Fibroblast of the conjunctiva (primary cell): ENCODE measurements at places on chromosomes 12 and 14.
A peak's percentile ranks its signal among the peaks of the same experiment; 100 is the strongest.

GRCh38 chr12:5856692-5857091 lies 88.4 kb downstream of the ANO2 start:
- DNase-seq = no peak

DNA sequence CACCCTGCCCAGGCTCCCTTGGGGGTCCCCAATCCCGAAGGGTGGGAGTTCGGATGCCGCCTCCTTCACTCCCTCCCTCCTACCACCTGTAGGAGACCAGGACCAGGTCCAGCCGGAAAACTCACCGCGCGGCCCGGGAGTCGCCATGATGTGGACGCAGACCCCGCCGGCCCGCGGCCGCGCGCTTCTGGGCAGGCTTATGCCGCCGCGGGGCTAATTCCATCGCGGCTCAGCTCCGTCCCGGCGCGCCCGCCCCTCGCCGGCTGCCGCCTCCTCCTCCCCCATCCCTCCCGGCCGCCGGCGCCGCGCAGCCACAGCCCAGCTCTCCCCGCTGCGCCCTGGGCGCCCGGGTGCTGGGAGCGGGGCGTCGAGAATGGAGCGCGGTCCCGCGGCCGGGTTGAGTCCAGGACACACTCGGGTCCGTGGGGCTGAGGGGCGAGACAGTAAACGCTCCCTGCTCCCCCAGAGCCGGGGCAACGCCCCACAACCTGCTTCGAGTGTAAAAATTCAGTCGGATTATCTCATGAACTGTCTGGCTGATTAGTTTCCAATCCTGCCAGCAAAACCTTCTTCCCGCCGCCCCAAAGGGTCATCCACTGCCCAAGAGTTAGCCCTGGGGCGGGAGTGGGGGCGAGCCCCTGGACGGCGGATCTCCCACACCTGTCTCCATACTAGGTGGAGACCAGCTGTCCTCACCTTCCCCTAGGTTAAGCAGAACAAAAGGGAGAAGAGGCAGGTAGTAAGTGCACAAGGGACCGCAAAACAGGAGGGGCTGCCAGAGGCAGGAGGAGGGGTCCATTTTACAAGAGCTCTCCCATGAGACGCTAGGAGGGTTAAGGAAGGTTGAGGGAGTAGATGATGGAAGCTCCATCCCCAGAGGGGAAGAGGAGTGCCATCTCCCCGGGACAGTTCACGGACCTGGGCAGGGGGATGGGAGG lies at the start of gene ANO2:
TSS of gene ANO2 (minus strand) at position 189 of the 938 bp plus-strand sequence. CDS start at position 147, 42 bp downstream.
- DNase-seq = no peak

GRCh38 chr12:88327276-88327675 lies 185.2 kb downstream of the TMTC3 start:
- DNase-seq = no peak

DNA sequence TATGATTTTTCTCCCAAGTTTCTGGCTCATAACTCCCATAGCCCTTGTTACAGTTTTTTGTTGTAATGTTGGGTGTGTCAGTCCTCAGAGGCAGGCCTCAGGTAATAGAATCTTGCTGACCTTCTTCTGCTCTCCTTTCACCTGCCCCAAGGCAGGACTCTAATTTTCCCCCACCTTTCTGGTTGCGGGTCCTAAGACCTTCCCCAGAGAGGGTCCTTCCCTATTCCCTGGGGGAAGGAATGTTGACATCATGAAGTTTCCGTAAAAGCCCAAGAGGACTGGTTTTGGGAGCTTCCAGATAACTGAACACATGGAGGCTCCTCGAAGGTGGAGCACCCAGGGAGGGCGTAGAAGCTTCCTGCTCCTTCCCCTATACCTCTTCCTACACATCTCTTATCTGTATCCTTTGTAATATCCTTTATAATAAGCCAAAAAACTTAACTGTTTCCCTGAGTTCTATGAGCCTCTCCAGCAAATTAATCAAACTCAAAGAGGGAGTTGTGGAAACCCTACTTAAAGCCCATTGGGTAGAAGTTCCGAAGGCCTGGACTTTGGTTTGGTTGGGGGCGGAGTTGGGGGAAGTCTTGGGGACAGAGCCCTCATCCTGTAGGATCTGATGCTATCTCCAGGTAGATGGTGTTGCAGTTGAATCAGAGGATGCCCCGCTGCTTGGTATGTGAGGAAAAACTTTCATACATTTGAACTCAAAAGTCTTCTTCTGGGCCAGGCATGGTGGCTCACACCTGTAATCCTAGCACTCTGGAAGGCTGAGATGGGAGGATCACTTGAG lies 9.0 kb upstream of the TMED10 start:
- no peak for DNase-seq

DNA sequence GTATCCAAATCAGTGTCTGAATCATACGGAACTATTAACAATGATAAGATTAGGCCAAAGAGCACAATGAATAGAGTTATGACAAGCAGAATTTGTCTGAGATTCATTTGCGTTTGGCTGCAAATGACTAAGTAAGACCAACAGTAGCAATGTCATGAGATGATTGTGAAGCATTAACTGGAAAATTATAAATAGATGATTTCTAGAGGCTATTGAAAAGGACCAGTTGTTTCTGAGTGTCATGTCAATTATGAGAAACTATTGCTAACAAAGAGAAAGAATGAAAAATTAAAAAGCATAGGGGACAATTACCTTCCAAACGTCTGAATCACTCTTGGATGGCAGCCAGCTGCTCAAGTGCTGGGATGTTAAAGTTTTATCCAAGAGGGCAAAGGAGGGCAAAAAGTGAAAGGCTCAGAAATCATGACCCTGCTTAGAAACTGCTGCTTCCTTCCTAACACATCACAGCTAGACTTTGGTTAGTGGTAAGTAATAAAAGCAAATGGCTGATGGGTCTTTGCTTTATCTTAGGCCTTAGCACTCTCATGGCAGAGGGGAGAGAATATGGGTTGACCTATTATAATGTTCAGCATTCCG lies 89.0 kb downstream of the AKAP6 start:
- DNase-seq = no peak

- no peak for DNase-seq
Measured at GRCh38 chr12:130677957-130678558, 38.0 kb downstream of the RIMBP2 start.

DNA sequence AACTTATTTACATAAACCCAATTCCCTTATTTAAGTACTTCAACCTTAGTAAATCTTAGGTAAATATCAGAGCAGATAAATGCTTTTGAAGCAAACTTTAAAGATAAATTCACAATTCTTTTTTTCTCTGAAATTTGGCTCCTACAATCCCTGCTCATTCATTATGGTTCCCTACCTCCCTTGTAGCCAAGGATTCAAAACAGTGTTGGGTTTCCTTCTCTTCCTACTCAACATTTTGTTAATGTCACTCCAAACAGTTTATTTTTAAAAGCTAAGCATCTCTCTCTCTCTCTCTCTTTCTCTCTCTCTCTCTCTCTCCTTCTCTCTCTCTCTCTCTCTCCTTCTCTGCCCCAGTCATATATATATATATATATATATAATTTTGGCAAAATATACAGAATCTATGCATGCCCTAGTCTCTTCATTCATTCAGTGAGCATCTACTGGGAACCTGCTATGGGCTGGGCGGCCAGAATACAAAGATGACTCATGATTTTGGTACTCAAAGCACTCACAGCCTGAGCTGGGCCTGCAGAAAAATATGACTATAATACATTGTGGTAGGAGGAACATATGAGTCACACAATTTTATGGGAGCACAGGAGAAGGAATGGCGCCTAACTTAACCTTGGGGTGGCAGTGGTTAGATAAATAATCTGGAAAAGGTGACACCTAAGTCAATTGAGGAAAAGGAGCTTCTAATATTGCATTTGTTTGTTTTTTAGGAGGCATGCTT lies 123.7 kb upstream of the DHRS4 start:
- DNase-seq = peak; percentile 76

DNA sequence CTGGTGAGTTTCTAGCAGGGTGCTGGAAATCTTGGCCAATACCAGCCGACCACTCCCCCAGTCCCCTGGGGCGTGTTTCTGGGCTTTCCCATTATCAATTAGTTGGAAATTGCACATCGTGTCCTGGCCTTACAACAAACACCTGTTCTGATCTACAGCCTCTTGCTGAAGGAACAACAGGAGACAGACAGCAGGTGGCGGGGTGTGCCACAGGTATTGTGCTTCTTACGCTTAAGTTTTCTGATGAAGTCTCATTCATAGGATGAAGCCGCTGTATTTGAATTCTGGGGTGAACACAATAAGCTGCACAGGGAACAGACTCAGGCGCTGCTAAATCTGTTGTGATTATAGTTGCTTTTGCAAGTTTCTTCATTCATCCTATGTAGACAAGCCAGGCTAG lies 703 bp downstream of the HIGD1C start:
- DNase-seq = no peak

DNA sequence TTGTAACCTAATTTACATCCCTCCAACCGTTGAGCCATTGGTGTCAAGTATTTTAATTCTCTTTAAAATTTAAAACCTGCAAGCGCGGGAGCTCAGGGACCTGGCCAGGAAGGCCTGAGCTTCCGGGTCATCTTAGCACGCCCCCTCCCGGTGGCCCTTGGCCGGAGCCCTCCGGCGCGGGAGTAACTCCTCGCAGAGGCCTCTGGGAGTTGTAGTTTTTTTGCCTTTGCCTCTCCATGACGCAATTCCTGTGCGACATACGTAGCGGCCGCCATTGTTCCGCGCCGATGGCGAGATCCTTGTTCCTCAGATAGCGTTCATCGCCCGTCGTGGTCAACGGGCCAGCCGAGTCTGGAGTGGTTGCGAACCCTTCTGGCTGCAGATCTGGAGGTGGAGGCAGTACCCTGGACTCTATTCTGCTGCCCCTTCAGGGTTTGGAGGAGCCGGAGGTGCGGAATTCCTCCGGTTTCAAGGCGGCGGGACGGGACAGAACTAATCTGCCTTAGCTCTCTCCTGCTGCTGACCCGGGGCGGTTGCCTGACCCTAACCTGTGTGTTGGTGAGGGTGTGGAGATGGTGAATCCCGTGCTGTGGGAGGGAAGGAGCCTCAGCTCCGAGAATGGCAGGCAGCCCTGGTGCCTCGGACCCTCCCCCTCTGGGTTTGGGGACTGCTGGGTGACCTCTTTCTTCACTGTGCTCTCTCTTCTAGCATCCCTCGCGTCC lies at the start of gene ZNF268:
TSS of gene ZNF268 (plus strand) at position 258 of the 722 bp plus-strand sequence. CDS start 503 bp downstream, outside the sequence.
- DNase-seq = peak; percentile 83

DNA sequence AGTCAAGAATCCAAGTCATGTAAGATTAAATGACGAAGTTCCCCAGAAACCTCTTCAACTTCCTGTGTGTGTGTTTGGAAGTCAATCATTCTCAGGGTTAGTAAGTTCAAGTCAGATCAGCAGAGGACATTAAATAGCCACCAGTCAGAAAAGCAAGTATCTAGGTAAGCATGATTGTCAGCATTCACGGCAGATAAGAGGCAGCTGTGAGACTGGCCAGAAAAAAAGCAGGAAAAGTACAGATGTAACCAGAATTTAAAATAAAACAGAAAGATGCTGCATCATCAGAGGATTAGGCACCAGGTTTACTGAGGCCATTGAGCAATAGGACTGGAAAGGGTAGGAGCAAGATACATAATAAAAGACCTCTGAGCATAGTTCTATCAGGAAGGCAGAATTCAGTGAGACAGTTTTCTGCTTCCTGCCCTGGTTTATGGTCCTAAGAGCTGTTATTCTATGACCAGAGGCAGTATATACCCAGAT lies 606.9 kb downstream of the FSCB start:
- DNase-seq = no peak

GRCh38 chr12:13000925-13001774 lies 1.1 kb upstream of the HEBP1 start:
- DNase-seq = peak; percentile 29

DNA sequence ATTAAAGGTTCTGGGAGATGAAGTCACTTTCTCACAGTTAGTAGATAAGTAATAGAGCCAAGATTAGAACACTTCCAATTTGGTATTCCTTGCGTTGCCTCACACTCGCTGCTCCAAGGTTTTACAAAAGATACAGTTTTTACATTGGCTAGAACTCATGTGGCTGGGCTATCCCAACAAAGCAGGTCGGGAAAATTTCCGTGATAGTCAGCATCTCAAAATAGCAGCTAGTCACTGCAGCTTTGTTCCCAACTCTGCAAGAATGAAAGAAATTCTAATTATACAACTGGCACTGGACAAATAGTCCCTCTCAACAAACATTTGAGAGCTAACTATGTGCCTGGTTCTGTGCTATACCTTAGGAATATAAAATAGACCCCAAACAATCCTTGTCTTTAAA lies 24.6 kb upstream of the PPP1R12A start:
- no peak for DNase-seq

DNA sequence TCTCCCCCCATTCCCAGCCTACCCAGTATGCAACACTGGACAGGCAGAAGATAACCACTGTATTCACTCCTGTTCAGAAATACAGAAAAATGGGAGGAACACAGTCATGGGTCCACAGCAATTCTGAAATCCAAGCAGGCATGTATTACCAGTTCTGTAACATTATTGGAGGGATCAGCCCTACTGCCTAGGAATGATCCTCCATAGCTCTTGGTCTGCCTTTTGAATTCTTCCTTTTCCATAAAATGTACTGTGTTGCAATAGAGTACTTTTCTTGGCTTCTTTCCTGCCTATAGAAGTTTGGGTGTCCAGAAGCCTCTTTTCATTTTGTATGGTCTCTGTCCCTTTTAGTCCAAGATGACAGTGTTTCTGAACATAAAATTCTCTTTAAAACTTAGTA lies 46.5 kb downstream of the SPATS2 start:
- DNase-seq = peak; percentile 10

GRCh38 chr14:85399186-85399585 lies 130.8 kb upstream of the FLRT2 start:
- no peak for DNase-seq

DNA sequence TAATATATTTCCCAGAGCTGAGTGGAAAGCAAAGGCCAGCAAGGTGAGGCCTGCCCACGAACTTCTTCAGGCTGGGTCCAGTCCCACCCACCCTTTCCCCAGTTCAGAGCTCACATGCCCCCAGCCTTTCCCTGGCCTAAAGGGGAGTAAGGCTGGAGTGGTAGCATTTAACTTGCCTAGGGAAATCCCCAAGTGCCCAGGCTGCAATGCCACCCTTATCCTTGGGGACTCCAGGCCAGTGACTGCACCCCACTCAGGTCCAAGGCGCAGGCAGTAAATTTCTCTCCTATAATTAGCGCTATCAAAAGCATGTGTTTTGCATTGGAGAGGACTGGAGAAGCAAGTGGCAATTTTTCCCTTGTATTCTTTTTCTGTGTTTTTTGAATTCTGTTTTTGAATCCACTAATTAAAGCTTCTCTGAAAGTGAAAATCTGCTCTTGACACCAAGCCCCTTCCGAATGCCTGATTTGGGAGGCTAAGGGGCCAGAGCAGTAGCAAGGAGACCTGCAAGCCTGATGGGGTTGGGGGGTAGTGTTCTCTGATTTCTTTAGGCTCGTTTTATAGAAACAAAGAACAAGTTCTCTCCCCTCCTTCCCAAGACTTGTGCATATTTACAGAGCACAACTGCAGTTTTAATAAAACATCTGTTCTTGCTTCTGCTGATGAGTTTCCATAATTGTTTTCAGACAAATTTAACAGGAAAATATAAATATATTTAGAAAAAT lies 3.5 kb upstream of the HOXC6 start:
- DNase-seq = no peak

DNA sequence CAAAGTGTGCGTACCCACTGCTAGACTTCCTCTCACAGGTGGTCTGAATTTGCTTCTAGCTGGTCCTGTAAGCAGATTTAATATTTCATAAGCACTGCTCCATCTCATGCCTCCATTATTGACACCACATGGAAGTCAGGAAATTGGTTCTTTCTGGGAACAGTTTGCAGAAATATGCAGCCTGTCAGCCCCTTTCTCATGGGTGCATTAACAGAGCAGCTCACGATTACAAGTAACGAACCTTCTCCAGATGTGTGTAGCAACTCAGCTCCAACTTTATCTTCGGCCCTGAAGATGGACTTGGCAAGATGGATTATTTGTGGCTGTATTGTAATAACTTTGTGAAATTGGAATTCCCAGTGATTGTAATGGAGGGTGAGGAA lies 214.5 kb upstream of the DDHD1 start:
- DNase-seq = peak; percentile 90
